Stimulated activated CD8-positive, alpha-beta memory T cell treated with anti-CD3 and anti-CD28 coated beads, Interleukin-7, amount 100 ng/mL, for 1 hour (primary cell): ENCODE measurements at places on chromosomes 1 and 21.

GRCh38 chr1:160405331-160405877 lies 5.0 kb downstream of the VANGL2 start:
- no peak for DNase-seq

DNA sequence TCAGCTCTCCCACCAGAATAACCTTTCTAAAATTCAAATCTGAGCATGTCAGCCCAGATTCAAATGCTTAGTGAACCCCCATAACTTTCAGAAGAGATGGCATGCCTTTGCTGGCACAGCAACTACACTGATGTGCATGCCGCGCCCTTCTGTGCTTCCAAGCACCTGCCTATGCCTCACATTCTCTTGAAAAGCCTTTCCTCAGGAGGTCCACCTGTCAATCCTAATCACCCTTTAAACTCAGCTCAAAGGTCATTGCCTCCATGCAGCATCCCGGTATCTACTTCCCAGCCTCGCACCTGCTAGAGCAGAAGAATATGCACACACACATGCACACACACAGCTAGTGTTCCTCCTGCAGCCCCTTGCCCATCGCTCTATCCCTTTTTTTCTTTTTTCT lies 5.2 kb upstream of the S100A2 start:
- DNase-seq, result no peak

DNA sequence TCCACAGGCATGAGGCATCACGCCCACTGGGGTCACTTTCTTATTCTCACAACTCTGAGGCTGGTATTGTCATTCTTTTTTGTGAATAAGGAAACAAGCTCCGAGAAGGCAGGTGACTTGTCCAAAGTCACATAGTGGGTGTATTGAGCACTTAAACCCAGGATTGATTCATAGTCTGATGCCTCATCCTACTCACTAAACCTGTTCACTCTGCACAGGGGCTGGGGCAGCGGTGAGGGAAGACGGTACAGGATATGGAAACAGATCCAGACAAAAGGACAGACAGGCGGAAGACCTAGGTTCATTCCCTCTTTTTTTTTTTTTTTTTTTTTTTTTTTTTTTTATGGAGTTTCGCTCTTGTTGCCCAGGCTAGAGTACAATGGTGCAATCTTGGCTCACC lies 56.6 kb downstream of the NKAIN1 start:
- no peak for DNase-seq

GRCh38 chr1:94122201-94122970 lies 1.4 kb upstream of the ABCA4 start:
- no peak for DNase-seq

DNA sequence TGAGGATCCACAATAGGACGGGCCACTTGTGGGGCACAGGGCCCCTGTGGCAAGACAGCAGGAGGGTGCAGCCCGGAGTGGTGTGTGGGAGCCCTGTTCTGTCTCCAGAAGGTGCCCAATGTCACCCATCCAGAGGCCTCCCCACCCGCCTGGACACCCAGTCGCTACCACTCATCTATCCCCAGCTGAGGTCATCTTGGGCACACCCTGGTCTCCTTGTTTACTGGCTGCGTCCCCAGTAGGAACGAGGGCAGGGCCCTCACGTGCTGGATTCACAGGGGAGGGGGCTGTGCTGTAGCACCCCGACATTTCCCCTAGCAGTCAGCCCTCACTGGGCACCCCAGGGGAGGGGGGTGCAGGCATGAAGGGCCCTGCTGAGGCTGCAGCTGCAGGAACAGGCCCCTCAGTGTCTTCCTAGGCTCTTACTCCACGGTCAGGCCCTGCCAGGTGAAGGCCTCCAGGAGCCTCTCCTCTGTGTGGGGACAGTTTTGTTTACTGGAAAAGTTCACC lies 2.3 kb upstream of the TNNT2 start:
- no peak for DNase-seq

DNA sequence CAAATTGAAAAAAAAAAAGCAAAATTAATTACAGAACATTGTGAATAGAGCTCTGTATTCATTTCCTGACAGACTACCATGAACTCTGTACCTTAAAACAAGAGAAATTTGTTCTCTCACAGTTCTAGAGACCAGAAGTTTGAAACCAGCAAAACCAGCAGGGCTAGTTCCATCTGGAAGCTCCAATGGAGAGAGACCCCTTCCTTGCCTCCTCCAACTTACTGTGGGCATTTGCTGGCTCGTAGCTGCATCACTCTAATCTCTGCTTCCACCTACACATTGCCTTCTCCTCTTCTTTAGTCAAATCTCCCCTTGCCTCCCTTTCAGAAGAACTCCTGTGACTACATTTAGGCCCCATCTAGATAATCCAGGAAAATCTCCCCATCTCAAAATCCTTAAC lies 56.5 kb downstream of the SYDE2 start:
- no peak for DNase-seq

DNA sequence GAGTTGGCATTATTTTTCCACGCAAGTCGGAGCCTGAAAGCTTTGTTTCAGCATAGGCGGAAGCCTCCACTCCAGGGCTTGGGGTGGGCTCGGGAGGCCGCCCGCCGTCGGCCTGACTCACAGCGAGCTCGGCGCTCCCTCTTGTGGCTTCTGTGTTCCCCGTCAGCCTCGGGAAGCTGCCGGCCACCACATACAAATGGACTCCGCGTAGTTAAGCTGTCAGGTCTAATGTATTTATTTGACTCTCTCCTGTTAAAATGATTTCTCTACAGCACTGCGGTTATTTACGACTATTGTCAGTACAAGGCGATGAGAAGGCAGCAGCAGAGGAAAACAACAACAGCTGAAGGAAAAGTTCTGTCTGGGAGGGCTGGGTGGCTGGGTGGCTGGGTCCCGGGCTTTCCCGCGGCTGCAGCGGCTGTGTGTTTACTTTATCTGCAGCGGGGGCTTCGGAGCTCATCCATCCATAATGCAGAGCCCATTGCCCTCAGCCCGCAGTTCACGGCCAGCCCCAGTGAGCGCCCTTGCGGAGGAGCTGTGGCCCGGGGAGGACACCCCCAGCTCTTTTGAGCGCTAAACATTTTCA lies 375.7 kb upstream of the CAMK1G start:
- DNase-seq, result no peak
